T-cell (primary cell): ENCODE measurements at places on chromosomes 1 and 21.

DNA sequence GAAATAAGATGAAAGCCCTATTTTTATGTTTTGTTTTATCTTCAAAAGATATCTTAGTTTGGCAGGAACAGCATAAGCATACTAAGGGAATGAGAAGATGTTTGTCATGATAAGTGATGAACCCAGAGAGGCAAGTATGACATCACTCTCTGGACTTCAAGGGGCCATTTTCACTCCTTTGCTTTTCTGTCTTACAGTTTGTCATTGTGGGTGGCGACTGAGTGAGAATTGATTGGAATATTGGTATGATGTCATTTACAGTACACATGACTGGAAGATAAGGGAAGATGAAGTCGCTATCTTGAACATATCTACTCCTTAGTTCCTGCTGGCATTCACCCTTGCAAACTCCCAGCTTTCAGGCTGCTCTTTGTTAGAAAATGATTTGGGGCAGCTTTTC, 258.1 kb upstream of the RAB4A start:
- no peak for DNase-seq

- no peak for DNase-seq
Measured at GRCh38 chr1:31782421-31783410, 18.6 kb upstream of the ADGRB2 start.

GRCh38 chr1:162069334-162070093, at the start of gene NOS1AP:
Gene NOS1AP, plus strand, starts transcription at chr1:162069691. Its CDS starts 487 bp downstream, at chr1:162070178.
- DNase-seq = peak; percentile 54

DNA sequence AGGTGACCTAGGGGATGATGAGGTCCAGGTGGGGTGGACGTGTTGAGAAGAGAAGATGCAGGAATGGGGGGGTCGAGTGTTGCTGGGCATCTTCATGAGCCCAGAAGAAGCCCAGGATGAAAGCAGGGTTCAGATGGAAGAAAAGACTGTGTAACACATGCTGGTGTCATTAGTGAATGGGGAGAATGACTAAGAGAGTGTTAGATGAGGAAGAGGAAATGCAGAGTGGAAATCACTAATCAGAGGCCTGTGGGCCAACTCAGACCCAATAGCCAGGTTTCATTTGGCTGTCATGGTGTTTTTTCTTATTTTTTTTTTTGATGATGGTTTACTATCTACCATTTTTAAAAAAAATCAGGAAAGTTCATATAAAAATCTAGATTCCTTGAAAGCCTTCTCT, 180.8 kb upstream of the CAMK1G start:
- DNase-seq = no peak

DNA sequence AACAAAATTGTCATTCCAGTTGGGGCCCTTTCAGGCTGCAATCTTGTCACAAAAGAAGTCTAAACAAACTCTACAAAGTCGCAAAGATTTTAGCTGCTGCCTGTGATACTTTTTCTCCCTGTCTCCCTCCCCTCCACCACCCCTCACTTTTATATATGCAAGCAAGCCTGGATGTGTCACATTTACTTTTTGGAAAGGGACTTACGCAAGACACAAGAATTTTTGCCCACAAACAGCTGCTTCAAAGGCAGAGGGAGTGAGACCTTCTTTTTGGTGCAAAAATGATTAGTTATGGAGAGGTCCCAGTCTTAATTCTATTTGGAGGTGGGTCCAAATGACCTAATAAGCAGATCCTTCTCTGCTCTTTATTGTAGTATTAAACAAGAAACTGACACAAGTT, 22.9 kb upstream of the RALGPS2 start:
- no peak for DNase-seq

- no peak for DNase-seq
Measured at GRCh38 chr1:65949230-65949626, 156.5 kb downstream of the PDE4B start.

- no peak for DNase-seq
Measured at GRCh38 chr1:61523229-61523628, 201.7 kb downstream of the TM2D1 start.

GRCh38 chr1:184646824-184647223, 107.8 kb downstream of the EDEM3 start:
- DNase-seq = no peak

DNA sequence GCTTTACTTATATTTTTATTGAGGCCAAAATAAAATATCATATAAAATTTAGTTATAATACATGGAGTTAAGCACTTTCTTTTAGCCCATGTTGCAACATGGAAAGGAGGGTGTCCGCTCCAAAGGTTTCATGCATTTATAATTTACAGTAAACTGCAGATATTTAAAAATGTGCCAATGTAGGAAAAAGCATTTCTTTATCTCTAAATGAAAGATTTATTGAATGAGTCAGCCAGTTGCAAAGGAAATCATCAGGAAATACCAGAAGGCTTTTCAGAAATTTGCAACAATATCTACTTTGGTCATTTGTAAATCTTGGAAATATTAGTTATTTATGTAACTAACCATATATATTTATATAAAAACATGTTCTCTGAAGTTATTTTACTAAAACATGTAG, 12.1 kb downstream of the ATP6V1G3 start:
- no peak for DNase-seq

DNA sequence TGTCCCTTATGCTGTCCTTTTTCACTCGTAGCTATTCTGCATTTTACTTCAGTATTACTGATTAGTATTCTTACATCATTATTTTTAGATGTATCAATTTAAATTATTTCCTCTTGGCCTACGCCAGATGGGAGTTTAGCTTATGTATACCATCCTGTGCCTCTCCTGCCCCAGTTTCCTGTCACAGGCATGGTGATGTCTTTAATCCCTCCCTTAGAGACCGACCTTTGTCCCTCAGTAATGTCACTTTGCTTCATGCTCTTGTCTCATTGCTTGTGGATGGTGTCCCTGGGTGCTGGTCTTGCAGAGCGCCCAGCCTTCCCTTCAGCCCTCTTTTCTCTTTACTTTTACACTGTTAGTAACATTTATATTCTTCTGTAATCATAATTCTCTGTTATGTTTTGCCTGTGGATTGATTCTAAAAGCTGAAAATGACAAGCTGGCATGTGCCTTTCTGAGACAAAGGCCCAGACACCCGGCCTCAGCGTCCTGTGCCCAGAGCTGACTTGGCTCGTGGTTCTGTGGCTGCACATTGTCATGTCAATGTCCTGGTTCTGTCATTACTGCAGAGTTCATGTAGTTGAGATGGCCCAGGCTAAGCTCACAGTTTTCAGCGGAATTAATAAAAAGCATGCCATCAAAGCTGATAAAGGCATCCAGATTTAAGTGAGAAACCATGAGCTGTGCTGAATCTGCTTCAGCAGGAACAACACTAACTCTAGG, 100.7 kb downstream of the MTR start:
- no peak for DNase-seq
